Mucosa of gallbladder (tissue), 1 donor: ENCODE measurements at places on chromosomes 5 and 9. TPM values are rescaled to one million over a fixed set of nuclear protein-coding genes. Genes with fewer than 3 reads are reported as not detected.

Gene ANKRD34B
- total RNA-seq = not detected

Gene SUSD3
- 5.0 TPM for total RNA-seq

Gene DDX4
- total RNA-seq = not detected

Gene IL13
- total RNA-seq = not detected

Gene TIMD4
- total RNA-seq = 0.29 TPM

Gene SLCO4C1
- total RNA-seq = 8.1 TPM

Gene CA9
- 777 TPM for total RNA-seq

Gene NOP16
- 10.1 TPM for total RNA-seq

Gene MLANA
- total RNA-seq = not detected

Gene PCDHB8
- 1.8 TPM for total RNA-seq

Gene N4BP3
- 1.2 TPM for total RNA-seq

Gene S100Z
- total RNA-seq = 0.95 TPM

Gene ANGPTL2
- 55.2 TPM for total RNA-seq

Gene HSD17B3
- 3.2 TPM for total RNA-seq

Gene OLFM1
- total RNA-seq = 13.4 TPM

Gene INSL6
- not detected for total RNA-seq

Gene LCN15
- not detected for total RNA-seq

Gene PCDHA11
- 2.9 TPM for total RNA-seq

Gene ZNF354C
- total RNA-seq = 6.9 TPM

Gene ALDH7A1
- total RNA-seq = 42.6 TPM
